ENCODE measurements at places on chromosomes 7 and 10. TPM values are rescaled to one million over a fixed set of nuclear protein-coding genes. Genes with fewer than 3 reads are reported as not detected.

GRCh38 chr7:146375170-146375569, 258.6 kb downstream of the CNTNAP2 start:
- DNase-seq, result no peak

GRCh38 chr7:69605070-69605469, 6.8 kb downstream of the AUTS2 start:
- DNase-seq, result no peak

- DNase-seq, result no peak
These were observed 34.4 kb downstream of the CCDC71L start for GRCh38 chr7:106626376-106627164.

GRCh38 chr10:102633287-102633686, 11.0 kb upstream of the TRIM8 start:
- peak; percentile 97 for DNase-seq

DNA sequence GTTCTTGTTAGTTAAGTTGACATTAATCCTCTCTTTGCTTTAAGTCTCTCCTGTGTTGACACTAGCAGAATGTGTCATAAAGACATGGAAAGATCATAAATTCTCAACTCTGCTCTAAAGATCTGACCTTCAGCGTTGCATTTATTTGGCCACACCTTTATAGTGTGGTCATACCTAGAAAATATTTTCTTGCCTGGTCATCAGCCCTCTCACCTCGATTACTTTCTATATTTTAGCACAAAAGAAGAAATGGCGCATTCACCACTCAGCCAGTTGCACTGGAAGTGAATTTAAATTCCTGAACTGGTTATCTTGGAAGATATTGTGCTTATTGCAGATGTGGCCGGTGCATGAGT, 96.7 kb upstream of the PDCD4 start:
- no peak for DNase-seq

DNA sequence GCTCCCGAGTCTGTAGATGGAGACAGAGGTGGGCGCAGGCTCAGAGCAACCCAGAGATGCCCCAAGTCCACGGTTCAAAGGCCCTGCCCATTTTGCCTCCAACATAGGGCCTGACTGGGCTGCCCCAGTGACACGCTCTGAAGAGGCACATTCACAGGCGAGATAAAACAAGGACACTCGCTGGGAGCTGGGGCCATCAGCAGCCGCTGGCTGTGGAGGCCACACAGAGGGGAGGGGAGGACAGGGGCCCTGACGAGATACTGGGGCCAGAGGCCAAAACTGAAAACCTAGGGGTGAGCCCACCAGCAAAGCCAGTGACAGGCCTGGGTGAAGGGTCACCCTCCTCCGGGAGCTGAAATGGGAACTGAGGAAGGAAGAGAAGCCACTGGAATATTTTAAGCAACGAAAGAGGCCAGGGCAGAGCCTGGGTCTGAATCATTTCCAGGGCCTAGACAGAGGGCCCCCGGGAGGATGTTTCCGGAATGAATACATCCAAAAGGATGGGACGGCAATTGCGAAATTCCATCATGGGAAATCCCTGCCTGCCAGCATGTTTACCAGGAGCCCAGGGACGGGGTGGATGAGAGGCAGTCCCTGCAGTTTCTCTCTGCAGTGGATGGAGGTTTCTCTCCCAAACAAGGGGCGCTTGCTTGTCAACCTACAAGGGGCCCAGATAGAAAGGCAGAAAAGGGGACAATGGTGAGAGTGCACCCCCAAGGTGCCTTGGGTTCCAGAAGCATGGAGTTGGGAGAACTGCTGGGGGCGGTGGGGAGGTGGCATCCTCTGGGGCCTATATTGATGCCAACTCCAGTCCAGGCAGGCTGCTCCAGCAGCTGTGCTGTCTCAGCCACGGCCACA, 29.0 kb upstream of the HSPA12A start:
- DNase-seq, result no peak

DNA sequence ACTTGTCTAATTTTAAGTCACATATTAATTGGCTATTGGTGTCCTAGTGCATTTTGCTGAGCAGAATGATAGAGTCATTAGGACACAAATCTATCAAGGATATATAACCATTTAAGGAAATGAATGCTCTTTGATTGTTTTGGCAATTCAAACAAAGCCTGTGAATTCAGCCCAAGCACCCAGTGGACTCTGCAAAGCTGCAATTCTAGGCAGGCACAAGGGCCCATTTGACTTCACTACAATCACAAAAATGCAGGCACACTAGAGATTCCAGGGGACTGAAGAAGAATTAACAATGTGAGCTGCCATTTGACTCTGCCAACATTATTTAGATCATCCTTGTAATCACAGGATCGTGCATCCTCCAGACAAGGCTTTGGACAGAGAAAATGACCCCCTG, 544.2 kb upstream of the PHF14 start:
- DNase-seq, result no peak

DNA sequence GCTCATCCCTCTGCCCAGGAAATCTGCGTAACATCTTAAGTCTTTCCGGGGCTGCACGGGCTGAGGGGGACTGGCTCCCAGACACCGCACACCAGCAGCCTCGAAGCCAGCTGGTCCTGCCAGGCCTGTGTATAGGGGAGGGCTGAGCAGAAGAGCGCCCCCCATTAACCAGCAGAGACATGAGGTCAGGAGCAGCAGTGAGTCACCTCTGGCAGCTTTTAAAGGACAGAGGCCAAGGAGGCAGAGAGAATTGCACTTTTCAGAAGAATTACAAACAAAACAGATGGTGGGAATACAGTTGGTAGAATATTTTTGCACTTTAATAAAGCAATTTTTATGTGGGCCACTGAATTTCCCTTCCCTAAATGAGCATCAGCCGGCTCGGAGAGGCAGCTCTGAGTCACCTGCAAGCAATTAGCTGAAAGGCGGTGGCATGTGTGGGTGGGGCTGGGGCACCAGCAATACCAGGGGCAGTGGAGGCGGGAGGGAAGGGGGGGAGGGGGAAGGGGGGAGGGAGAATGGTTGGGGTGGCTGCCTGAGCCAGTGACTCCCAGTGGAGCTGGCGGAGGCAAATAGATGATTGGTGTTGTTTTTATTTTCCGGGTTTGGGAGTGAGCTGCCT, 39.1 kb downstream of the GOLGA7B start:
- peak; percentile 54 for DNase-seq

- DNase-seq, result no peak
These were observed 247.7 kb upstream of the CNTNAP2 start for GRCh38 chr7:145868935-145869334.

DNA sequence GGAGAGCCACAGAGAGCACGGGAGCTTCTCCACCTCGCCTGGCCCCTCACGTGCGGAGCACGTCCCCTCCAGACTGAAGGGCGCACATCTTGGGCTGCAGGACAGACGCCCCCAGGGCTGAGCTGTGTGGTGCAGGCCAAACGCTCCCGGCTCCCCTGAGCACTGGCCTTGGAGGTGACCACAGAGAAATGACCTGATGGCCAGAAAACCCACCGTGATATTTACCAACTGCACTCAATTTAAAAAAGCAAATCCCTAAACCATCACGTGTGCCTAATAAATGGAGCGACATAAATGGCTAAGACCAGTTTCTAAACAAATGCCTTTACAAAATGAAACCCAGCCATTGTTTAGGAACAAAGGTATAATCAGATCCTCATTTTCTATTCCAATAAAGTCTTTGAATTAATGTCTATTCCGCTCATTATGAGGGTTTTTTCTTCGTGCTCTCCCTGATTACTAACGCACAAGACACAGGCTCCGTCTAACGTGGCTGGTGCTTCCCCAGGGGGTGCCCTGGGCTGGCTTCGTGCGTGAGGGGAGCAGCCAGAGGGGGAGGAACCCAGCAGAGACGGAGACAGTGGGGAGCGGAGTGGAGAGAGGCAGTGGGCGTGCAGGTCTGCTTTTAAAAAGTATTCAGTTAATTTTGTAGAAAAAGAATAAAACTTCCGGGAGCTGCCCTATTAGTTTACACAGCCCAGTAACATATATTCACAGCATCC, 190.3 kb downstream of the DNAJB6 start:
- no peak for DNase-seq

GRCh38 chr10:52313256-52313932, 687 bp upstream of the DKK1 start:
- peak; percentile 69 for DNase-seq

DNA sequence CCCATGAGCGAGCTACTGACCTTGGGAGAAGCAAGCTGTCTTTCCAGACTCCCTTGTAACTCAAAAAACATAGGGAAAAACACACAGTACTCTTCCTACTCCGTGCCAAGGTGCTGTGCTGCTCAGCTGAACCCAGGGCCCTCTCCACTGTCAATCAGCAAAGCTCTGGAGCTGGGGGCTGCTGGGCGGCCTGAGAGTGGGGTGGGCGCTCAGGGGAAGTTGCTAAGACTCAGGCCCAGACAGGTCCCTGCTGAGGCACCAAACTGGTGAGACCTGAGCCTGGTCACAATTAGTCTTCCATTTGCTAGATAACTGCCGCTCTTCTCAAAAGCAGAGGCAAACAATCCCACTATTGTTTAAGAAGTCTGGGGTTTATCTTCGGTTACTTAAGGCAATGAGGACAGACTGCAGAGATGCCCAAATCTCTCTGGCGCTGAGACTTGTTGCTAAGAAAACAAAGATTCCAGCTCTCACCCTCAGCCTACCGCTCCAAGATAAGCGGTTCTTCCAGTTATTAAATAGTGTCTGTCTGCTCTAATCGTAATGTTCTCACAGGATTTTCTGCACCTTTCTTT, 22.0 kb downstream of the STEAP1B start:
- no peak for DNase-seq

DNA sequence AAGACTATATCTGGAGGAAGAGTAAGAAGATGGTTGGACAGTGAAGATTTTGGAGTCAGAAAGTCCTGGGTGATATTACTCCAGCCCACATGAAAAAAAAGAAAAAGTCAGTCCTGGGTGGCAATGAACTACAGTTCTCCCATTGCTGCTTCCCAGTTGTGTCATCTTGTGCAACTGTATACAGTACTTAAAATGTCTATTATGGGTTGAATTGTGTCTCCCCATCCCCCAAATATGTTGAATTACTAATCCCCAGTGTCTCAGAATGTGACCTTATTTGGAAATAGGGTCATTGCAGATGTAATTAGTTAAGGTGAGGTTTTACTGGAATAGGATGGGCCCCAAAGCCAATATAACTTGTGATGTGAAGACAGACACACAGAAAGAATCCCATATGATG, 15.6 kb downstream of the SEC23IP start:
- no peak for DNase-seq

DNA sequence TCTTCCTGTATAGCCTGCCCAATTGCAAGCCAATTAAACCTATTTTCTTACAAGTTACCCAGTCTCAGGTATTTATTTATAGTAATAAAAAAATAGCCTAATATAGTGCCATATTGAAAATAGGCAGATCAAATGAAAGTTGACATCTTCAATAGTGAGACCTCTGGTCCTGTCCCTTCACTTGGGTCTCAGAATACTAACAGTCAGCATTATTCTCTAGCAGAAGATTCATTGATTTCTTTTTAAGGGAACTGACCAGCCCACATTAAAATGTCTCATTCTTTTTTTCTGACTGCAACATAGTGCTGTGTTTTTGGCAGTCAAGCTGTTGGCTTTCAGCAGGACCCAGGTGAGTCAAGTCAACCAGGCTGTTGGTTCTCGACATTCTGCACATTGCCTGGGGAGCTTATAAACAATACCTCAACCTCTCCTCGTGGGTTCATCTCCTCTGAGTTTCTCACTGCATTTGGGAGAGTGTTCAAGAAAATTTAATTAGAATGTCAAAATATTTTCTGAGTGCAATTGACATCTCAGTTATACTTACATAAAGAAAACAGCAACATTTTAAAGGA, 109.8 kb downstream of the MKX start:
- no peak for DNase-seq

GRCh38 chr7:138773817-138774216, 24.0 kb upstream of the TMEM213 start:
- no peak for DNase-seq

- DNase-seq, result no peak
These were observed 181.8 kb downstream of the MACC1 start for GRCh38 chr7:20035279-20035875.

DNA sequence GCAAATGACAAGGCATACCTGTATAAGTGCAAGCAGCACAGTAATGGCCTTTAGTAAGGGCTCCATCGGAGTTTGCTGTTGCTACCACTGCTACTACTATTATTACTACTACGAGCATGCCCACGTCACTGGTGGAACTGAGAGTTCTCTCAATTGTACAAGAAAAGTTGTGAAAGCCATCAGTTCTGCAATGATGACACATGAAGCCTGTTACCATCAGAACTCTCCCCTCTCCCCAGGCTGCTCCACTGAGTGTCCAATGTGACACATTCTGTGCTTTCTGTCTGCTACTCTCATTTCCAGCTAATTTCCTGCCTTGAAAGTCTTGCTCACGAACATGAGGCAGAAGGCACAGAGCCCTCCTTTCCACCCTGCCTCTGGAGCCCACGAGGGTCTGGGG, 263.2 kb upstream of the MGMT start:
- DNase-seq, result no peak

DNA sequence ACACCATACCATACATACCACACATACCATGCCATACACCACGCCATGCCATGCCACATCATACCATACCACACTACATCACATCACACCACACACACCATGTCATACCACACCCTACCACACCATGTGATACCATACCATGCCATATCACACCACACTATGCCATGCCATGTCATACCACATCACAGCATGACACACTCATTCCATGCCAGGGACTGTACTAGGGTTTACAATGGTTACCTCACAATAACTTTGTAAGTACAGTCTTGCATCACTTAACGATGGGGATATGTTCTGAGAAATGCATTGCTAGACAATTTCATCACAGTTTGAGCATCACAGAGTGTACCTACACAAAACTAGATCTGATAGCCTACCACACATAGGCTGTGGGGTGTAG, 14.5 kb downstream of the PYROXD2 start:
- DNase-seq, result no peak

GRCh38 chr7:99449326-99449725, 10.6 kb downstream of the CPSF4 start:
- DNase-seq, result no peak

DNA sequence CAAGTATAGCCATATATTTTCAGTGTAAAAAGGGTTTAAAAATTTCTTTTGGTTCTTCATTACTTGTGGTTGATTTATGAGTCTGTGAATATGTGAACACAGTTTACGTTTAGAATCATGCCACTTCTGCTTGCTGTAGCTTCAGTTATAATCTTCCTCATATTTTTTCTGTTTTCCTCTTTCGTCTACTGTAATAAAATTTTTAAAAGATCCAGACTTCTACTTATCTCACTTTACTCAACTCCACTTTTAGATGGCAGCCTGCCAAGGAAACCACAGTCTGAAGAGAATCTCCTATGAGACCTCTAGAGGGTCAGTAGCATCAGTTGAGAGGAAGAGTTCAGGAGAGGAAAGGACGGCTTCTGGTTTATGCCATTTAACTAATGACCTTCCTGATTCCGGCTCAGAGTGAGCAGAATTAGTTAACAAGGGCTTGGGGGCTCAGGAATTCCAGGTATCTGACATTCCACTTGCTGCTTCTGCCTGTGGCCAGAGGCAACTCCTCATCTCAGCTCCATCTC, 21.4 kb downstream of the CREB5 start:
- DNase-seq, result no peak

- DNase-seq, result no peak
These were observed 445.7 kb upstream of the FOXK1 start for GRCh38 chr7:4236389-4236788.

Gene ALKBH4
- 7.8 TPM for polyA plus RNA-seq

Gene PTPRZ1
- 0.11 TPM for polyA plus RNA-seq

Gene HMX2
- polyA plus RNA-seq, result not detected

Gene FGL2
- polyA plus RNA-seq, result not detected

Gene WEE2
- polyA plus RNA-seq, result not detected

Gene MMP21
- polyA plus RNA-seq, result not detected

Measured in endothelial cell of umbilical vein (primary cell).